ENCODE measurements at places on chromosomes 1 and 21. TPM values are rescaled to one million over a fixed set of nuclear protein-coding genes. Genes with fewer than 3 reads are reported as not detected.
A peak's percentile ranks its signal among the peaks of the same experiment; 100 is the strongest.

DNA sequence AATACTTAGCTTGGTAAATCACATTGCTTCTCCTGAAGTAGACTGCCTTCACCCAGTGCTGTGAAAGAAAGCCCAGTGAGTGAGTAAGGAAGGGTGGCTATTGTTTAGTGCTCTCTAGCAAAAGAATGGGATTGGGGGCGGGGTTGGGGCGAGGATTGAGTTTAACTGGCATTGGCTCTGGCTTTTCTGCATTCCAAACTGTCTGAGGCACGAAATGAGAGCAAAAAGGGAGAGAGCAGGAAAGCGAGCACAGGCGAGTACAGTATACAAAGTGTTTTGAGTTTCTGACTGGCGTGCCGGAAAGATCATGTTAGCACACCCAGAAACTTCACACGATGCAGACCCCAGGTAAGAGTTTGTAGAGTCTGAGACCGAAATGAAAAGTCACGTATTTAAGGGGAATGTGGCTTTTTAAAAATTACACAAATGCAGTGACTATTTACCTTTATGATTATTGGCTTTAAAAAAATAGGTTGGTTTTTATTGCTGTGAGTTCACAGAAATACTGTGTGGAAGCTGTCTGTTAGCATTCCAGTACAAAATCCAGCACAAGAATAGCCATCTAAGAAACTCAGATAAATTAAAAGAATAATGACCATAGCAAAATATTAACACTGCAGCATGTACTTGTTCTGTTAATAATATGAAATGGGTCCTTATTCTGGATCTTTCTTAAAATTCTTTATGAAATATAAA, 155.4 kb downstream of the CLEC20A start:
- peak; percentile 96 for DNase-seq

GRCh38 chr1:149966405-149966804, 29.7 kb upstream of the MTMR11 start:
- DNase-seq: no peak

GRCh38 chr1:237590386-237590785, 300.3 kb downstream of the ZP4 start:
- no peak for DNase-seq

The ANKRD34A gene
- not detected for total RNA-seq

The TPTE gene
- total RNA-seq: not detected

The C1orf53 gene
- 7.6 TPM for total RNA-seq

The PRKAA2 gene
- 0.10 TPM for total RNA-seq
